ENCODE measurements at places on chromosomes 3 and 15.

DNA sequence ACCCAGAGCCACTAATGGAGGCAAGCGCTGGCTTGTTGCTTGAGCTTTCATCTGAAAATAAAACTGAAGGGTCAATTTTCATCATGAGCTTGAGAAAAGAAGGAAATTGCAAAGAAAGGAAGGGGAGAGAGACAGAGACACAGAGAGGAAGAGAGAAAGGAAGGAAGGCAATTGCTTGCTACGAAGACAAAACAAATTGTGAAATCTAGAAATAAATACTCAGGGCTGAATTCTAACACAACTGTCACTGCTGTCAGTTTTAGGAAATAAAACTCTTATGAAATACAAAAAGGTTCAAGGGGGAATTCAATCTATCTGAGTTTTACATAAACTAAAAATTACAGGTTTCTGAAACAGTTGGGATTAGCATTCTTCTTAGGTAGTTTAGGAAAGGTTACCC lies 36.7 kb downstream of the FOXP1 start:
- no peak for DNase-seq

GRCh38 chr3:34650131-34650530 lies 851.7 kb downstream of the PDCD6IP start:
- no peak for DNase-seq

DNA sequence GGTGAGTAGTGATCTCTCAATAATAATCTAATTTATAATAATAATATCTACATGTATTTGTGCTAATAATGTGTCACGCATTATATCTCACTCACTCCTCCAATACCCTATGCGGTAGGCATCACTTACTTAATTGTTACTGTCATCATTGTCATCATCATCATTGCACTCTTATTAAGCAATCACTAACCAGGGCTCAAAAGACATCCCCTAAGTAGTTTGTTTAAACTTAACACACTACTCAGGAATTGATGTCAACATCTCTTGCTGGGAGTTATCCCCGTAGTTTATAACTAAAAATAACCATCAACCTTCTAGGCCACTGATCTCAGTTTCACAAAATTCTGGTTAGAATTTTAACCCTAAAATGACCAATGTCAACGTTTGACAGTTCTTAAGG lies 56.8 kb upstream of the ICE2 start:
- DNase-seq: no peak

DNA sequence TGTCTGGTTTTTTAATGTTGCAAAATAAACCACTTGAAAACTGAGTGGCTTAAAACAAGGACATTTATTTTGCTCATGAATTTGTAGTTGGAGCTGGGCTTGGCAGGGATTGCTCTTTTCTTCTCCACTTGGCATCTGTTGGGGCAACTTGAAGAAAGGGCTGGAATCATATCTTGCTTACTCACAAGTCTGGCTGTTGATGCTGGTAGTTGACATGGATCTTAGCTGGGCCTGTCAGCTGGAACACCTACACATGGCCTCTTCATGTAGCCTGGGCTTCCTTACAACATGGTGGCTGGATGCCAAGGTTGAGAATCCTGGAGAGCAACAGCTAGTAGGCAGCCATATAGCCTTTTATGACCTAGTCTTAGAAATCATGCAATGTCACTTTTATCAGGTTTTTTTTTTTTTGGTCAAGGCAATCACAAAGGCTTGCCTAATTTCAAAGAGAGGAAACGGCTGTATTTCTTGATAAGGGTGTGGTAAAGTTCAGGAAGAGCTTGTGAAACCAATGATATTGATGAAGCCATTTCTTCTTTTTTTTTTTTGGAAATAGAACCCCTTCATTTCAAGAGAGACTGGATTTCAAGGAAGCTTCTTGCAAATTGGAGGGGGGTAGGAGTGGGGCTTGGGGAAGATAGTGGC lies 262.1 kb downstream of the IL20RB start:
- DNase-seq: no peak

GRCh38 chr3:52670621-52671521 lies 14.8 kb downstream of the PBRM1 start:
- DNase-seq: peak; percentile 62

- no peak for DNase-seq
Observed at GRCh38 chr3:30438126-30438525, 168.3 kb upstream of the TGFBR2 start.

DNA sequence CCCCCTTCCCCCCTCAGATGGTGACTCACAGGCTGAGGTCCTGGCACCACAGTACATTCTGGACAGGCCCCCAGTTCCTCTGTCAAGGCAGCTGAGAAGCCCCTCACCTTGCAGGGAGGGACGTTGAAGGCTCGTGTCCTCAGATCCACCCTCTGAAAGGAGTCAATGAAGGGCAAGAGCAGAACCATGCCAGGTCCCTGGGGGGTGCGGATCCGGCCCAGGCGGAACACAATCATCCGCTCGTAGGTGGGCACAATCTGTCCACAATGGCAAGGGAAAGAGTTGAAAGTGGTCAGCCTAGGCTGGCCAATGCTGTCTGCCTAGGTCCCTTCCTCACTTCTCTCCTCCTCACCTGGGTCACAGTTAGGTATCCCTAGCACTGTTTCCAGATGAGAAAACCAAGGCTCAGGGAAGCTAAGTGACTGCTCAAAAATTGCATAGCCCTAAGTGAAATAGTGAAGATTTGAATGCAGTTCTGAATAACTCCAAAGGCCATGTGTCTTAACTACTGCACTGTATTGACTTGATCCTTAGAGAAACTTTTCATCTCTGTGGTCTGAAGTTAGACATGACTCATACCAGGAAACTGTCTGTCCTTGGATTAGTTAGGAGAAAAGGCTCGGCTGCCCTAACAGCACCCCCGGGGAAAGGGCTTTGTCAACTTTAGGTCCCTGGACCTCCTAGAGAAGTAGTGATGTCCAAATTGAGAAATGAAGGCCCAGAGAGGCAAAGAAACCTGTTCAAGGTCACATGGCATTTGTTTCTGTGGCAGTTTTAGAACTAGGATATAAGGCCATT lies 2.9 kb downstream of the STOML1 start:
- DNase-seq: no peak

DNA sequence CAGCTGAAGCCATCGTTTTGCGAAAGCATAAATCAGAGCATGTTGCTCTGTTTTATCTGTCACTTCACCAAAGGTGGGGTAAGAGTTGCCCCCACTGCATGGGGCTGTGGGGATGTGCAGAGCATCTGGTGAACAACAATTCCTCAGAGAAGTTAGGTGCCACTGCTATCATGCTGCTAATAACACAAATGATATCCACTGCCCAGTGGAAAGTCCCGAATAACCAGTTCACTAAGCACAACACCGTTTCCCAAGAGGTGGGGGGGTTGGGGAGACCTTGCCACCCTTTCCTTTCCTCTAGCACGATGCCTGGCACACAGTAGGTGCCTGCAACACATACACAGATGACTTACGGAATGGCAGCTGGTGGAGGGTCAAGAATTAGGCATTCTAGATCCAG lies 38.6 kb downstream of the FAM3D start:
- DNase-seq: no peak

DNA sequence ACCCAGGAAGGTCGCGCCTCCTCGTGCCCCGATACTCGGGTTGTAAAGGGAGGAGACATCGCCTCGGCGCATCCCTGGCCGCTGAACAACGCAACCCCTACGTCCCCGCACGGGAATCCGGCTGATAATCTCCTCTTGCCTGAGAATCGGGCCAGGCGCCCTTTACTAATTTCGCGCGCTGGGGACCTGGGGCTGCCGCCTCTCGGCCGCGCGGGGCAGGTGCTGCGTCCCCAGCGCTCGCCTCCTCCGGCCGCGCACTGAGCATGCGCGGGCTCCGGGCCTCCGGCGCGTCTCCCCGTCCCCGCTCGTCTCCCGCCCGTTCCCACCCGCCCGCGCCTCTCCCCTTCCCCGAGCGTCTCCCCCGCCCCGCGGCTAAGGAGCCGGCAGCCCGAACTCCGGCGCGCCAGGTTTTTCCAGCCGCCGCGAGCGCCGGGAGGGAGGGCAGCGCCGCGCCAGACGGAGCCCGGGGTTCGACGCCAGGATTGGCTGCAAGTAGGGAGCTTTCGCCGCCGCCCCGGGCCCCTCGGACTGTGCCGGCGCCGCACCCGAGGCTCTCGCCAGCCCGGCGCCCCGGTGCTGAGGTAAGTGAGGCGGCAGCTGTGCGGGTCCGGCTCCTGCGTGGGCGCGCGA lies at the start of gene CNTN4:
TSS of gene CNTN4 (plus strand) at position 469 of the 630 bp plus-strand sequence.
- DNase-seq: peak; percentile 43
